Stimulated activated CD4-positive, alpha-beta T cell treated with anti-CD3 and anti-CD28 coated beads, Interleukin-15, amount 100 ng/mL, for 48 hours (primary cell): ENCODE measurements at places on chromosomes 6 and 20.

DNA sequence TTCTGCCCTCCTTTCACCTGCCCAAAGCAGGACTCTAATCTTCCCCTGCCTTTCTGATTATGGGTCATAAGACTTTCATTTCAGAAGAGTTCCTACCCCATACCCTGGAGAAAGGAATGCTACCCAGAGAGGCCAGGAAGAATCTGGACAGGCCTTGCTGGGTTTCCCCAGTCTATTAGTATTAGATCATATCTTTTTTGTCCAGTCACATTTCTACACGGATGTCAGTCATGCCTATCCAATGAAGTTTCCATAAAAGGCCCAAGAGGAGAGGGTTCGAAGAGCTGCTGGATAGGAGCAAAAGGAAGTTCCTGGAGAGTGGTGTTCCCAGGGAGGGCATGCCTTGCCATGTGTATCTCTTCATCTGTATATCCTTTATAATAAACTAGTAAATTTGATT is 3.2 kb downstream of the POLH start:
- DNase-seq = no peak

- no peak for DNase-seq
These were observed 40.0 kb upstream of the ANKRD60 start for GRCh38 chr20:58268421-58268821.

- no peak for DNase-seq
These were observed 95.8 kb upstream of the IRAK1BP1 start for GRCh38 chr6:78771586-78771985.

- no peak for DNase-seq
These were observed 16.9 kb upstream of the AGPAT4 start for GRCh38 chr6:161290751-161291150.
